ENCODE measurements at places on chromosomes 7 and 10.

- peak; percentile 32 for DNase-seq
Measured at GRCh38 chr10:69629897-69630650, at the start of gene FAM241B. Gene FAM241B, plus strand, starts transcription at chr10:69630247. Its CDS starts 1,497 bp downstream, at chr10:69631744.

GRCh38 chr7:144668503-144668902, 167.3 kb downstream of the TPK1 start:
- no peak for DNase-seq

- no peak for DNase-seq
Measured at GRCh38 chr10:3186368-3186767, 13.8 kb upstream of the PITRM1 start.

- no peak for DNase-seq
Measured at GRCh38 chr10:86199041-86199440, 167.6 kb downstream of the GRID1 start.

- no peak for DNase-seq
Measured at GRCh38 chr7:102892631-102893278, 20.0 kb upstream of the LRRC17 start.

DNA sequence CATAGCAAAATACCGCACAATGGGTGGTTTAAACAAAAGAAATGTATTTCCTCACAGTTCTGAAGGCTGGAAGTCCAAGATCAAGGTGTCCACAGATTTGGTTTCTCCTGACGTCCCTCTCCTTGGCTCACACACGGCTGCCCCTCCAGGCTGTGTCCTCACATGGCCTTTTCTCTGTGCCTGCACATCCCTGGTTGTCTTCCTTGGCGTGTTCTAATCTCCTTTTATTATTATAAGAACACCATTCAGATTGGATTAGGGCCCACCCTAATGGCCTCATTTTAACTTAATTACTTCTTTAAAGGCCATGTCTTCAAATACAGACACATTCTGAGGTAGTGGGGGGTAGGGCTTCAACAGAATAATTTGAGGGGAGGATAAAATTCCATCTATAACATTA, 87.9 kb downstream of the FZD1 start:
- no peak for DNase-seq
